ENCODE measurements at places on chromosomes 6 and 20.

DNA sequence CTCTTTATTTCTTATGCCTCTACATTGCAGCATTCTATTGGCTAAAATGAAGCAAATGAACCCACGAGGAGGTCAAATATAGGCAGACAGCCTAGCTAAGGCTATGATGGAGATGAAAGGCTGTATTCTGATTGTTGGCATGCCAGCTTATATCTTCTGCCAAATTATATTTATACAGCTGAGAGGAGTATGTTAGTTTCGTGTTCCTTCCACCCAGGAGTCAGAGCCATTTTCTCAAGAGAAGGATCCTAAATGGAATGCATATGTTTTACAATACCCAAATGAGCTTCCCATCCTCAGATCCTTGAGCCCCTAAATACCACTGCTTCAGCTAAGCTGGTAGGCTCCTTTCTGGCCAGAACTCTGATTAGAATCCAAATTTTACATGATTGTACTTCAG is 178.4 kb upstream of the HDDC2 start:
- DNase-seq = no peak

DNA sequence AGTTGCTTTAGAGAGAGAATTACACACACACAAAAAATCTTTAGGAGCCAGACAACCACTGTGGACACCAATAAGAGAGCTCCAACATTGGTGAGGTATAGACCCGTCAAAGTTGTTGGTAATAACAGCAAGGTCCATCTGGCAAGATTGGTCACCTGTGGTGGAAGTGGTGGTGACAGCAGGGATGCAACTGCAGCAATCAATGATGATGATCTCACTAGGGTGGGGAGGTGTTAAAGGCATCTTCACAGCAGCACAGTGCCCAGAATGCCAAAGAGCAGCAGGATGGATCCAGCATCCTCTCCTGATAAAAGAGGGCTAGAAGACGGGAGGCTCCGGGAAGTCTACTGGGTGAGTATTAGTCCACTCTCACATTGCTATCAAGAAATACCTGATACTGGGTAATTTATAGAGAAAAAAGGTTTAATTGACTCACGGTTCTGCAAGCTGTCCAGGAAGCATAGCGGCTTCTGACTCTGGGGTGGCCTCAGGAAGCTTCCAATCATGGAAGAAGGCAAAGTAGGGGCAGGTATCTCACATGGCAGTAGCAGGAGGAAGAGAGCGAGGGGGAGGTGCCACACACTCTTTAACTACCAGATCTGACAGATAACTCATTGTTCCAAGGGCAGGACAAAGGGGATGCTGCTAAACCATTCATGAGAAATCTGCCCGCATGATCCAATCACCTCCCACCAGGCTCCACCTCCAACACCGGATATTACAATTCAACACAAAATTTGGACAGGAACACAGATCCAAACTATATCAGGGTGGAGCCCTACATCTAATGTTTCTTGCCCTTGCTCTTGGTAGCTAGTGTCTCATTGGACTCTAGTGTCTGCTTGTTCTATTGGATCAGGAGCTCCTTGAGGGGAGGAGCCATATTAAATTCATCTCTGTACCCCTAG is 48.9 kb downstream of the KLHL31 start:
- no peak for DNase-seq

DNA sequence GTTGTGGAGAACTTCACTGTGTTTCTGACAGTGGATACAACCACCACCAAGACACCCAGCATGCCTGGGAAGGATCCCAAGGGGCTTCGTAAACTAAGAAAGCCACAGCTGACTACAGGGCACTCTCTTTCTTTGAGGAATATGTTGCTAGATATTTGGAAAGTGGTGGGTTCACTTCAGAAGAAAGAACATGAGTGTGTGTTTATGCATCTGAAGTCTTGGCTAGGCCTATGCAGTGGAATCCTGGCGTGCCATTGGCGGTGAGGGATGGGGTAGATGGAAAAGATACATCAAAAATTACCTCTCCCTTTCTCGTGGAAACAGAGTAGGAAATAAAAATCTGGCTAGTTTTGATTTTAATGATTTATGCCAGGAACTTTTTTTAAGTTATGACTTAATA is 187.7 kb downstream of the PDE7B start:
- no peak for DNase-seq

GRCh38 chr20:5718896-5719595 is 31.2 kb upstream of the SHLD1 start:
- no peak for DNase-seq

- no peak for DNase-seq
Measured at GRCh38 chr6:73339340-73339739, 14.7 kb downstream of the DPPA5 start.

DNA sequence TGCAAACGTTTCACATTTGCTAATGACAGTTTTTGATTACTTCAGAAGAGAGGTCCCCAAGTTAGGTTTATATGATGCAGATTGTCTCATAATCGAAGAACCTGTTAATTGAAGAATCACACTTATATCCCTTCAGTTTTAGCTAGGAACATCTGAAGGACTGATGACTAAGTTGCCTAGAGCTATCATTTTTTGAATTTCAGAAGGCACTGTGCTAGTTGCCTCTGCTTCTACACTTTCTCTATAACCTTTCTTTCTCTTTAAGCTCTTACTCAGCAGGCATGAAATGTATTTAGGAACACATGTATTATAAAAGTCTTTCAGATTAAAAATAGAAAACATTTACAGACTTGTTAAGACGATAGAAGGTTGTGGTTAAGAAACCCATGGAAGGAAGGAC is 14.4 kb upstream of the GJE1 start:
- no peak for DNase-seq
